Fibroblast of skin of scalp (primary cell): ENCODE measurements at places on chromosomes 11 and 22.
A peak's percentile ranks its signal among the peaks of the same experiment; 100 is the strongest.

DNA sequence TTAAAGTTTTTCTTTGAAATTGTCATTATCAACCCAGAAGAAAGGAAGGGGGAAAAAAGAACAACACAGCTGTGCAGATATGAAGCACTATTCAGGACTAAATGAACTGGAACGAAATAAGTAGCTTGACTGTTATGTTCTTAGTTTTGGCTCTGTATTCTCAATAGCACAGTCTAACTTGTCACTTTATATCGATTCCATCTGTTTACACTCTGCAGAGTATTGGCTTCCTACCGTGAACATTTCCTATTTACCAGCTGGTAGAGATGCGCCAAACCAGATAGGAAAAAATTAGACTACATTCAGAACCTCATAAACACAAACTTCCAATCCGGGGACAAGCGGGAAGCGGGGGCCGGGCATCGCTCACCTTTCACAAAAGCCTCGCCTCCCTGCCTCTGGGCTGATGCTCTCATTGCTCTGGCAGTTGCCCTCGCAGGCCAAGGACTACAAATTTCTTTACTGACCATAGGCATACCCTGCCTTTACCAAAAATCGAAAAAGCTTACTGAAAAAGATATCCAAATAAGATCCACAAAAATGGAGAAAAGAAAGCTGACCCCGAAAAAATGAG lies 66.2 kb downstream of the EFCAB6 start:
- no peak for DNase-seq

- no peak for DNase-seq
Observed at GRCh38 chr11:120173019-120173705, 35.2 kb upstream of the TRIM29 start.

GRCh38 chr22:18970176-18970947 lies 34.3 kb upstream of the PRODH start:
- peak; percentile 25 for DNase-seq

DNA sequence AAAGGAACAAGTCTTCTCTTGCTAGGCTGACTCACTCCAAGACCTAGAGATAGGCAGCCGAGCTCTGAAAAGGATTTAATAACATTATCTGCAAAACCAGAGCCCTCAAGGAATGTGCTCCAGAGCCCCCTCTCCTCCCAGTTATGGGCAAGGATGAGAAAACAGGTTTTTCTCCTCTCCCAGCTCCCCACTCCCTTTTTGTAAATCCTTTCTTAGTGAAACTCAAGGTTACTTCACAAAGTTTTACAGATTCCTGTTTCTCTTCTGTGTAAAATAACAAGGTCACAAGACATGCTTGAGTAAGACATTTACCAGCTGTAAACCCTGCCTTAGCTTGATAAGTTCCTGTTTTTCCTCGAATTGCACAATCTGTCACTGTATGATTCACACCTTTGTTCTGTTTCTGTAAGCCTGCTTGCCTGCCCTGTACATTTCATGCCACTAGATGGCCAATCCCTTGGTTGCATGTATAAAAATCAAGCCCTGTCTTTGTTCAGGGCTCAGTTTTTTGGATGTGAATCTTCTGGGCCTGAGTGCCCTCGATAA lies 489.4 kb downstream of the KCNA4 start:
- peak; percentile 28 for DNase-seq

DNA sequence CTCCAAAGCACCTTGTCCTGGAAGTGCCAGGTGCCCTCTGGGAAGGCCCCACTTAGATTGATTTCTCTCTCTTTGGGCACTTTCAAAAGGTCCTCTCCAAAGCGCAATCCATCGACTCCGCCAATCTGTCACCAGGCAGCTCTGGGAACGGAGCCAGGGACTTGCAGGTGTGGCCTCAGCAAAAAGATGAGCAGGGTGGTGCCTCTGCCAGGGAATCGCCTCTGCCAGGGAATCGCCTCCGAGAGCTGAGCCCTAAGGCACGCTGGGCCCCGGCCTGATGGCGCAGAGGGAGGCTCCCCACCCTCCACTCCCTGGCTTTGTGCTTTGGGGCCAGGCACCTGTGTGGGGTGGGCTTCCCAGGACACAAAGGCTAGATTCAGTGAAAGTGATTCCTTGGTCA lies 1391.3 kb downstream of the TBC1D22A start:
- DNase-seq = no peak

DNA sequence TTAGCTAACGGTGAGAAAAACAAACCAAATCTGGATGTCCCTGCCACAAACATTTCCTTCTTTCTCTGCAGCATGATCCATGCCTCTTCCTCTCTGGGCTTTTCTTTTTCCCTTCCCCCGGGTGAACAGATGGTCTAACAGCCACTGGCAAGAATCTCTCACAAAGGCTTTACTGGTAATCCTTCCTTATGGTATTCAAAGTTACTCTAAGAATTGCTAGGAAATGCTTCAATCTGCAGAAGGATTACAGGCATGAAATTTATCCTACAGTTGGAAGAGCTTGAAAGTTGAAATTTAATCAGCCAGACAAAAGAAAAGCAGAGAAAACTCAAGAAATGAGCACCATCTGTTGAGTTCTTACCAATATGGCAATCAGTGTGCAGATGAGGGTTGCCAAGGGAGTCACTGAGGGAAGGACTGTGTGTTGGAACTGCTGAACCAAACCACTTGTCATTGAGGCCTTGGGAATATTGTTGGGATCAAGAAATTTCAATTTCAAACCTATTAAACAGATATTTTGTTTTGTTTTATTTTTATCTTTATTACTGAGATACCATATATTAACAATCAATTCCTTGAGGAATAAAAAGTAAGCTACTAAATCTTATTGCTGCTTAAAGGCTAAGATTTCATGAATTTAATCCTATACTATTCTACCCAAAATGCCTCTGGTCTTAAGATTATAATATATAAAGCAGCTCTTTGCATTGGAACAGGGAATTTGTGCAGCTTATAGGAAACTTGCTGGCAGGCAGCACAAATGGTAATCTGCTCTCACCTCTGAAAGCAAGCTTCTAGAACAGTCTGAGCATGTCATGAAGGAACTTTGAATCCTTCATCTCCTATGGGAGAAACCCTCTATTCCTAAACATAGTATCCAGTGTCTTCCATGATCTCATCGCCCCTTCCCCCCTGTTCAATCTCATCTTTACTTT lies 29.7 kb upstream of the NDUFC2 start:
- DNase-seq = no peak

DNA sequence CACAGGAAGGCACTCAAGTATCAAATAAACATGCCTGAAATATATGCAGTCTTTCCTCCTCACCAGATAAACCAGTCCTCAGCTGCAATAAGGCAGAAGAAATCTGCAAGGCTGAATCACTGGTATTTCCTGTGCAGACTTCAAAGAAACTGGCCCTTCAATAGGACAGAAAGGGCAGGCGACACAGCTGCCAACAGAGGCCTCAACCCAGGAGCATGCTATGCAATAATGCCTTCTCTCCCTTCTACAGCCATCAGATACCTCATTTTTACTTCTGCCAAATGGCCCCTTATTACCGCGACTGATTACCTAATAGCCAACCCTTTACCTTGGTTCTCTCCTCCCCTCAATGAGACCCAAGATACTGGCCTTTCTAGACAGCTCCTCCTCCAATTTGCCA lies 8.0 kb downstream of the NUMA1 start:
- peak; percentile 79 for DNase-seq

GRCh38 chr22:43449831-43450225 lies 38.0 kb downstream of the MPPED1 start:
- no peak for DNase-seq

GRCh38 chr11:134883484-134883883 lies 471.4 kb upstream of the B3GAT1 start:
- DNase-seq = no peak

DNA sequence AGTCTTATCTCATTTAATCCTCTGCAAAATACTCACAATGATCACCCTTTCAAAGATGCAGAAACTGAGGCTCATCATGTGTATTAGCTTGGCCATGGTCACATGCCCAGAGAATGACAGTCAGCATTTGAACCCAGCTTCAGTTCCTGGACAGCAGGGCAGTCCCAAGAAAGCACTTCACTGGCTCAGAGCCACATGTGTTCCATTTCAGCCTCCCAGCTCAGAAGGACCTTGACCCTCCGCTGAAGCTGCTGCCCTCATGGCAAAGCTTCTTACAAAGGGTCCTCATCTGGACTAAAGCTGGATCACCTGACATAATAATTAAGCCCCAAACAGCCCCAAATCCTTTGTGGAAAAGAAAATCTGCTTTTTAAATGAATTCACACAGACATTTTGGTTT lies 37.0 kb downstream of the TENM4 start:
- no peak for DNase-seq

DNA sequence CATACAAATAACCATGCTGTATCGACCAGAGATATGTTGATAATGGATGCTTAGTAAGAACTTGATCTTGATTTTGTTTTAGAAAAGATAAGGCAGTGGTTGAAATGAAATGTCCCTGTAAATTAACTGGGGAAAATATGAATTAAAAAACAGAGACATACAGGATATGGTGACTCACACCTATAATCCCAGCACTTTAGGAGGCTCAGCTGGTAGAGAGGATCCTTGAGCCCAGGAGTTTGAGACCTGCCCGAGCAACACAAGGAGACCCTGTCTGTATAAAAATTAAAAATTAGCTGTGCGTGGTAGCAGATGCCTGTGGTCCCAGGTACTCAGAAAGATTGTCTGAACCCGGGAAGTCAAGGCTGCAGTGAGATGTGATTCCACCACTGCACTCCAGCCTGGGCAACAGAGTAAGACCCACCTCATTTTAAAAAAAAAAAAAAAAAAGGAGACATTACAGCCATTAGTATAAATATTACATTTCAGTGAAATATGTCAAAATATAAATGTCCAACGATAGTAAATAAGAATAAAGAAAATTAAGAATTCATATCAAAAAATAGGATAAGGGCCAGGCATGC lies 4.6 kb downstream of the PICALM start:
- DNase-seq = peak; percentile 25

GRCh38 chr22:46445771-46446420 lies 91.5 kb downstream of the CELSR1 start:
- no peak for DNase-seq

DNA sequence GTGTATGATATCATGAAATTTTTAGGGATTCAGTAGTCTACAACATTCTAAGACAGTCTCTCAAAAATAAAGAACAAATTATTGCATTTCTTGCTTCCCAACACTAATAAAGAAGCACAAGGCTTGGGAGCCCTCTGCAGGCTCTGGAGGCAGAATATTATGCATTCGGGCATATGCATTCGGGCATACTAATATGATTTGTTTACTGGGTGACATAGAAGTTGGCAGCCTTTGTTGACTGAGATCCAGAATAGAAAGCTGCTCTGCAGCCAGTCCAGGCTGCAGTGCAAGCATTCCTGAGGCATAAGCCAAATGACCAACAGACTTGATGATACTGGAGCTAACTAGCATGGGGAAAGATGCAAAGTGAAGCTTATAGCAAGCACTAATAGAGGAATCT lies 945.5 kb downstream of the OPCML start:
- no peak for DNase-seq

- no peak for DNase-seq
Observed at GRCh38 chr11:134460881-134461280, 48.8 kb upstream of the B3GAT1 start.

- DNase-seq = peak; percentile 42
Observed at GRCh38 chr11:10308201-10308954, 3.5 kb downstream of the ADM start.

DNA sequence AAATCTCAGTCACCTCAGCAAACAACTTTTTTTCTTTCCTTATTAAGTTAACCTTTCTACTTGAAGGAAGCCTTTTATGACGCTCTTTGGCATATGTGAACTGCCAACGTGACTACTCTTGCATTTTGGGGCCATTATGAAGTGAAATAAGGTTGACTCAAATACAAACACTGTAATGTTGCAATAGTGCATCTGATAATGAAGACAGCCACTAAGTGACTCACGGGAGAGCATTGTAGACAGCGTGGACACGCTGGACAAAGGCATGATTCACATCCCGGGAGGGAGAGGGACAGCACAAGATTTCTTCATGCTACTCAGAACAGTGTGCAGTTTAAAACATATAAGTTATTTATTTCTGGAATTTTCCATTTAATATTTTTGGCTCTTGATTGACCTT lies 560.8 kb downstream of the ETS1 start:
- DNase-seq = peak; percentile 89

DNA sequence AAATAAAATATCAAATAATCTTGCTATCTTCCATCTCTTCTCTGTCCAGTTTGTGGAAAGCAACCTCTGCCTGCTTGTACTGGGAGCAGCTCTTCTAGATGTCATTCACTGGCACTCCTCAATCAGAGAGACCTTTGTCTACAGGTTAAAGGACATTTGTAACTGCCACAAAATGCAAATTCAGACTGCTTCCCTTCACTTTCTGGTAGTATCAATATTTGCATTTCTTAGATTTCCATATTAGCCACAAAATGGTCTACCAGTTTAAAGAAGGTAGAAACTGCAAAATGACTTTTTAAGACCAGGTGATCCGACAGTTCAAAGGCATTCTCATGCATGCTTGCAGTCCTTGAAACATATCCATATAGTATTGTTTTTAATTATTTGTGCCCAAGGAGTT lies 51.7 kb upstream of the RCN1 start:
- no peak for DNase-seq

DNA sequence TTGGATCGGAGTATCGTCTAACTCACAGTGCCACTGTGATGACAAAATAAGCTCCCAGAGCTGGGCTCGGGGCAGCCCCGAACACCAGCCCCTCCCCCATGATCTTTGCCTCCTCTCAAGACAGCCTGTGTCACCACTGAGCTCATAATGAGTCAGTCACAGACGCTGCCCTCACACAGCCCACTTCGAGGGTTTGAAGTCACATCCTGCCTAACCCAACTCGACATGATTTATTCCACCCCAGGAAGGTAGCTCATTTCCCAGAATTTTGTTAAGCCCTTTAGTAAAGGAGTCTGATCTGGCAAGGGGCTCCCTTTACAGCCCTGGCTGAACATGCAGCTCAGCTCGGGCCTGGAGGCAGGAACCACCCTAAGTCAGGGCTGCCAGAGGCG lies 22.8 kb downstream of the MYH9 start:
- DNase-seq = peak; percentile 90

DNA sequence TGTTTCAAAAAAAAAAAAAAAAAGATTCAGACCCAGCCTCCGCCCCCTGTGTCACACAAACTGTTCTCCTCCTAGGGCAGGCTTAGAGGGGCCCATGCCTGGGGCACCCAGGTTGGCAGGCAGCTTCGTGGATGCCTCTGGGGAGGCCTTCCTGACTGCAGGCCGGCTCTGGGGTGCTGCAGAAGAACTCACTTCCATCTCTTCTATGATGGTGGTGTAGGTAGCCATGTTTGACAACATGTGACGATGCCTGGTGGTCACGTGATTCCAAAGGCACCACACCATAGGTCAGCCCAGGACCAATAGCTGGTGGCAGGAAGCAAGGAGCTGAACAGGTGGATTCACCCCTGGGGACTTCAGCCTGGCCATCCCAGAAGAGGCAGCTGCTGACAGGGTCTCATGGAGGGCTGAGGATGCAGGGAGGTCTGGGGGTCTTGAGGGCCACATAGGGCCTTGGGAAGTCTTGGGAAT lies 24.1 kb upstream of the CELSR1 start:
- peak; percentile 35 for DNase-seq

- DNase-seq = peak; percentile 81
Observed at GRCh38 chr11:17384002-17384511, 4.4 kb downstream of the KCNJ11 start.
